ENCODE measurements at places on chromosomes 7 and 10.

GRCh38 chr7:11290863-11291262 lies 317.2 kb downstream of the PHF14 start:
- no peak for DNase-seq

GRCh38 chr10:95273393-95274312 lies 17.1 kb downstream of the PDLIM1 start:
- DNase-seq = peak; percentile 49

DNA sequence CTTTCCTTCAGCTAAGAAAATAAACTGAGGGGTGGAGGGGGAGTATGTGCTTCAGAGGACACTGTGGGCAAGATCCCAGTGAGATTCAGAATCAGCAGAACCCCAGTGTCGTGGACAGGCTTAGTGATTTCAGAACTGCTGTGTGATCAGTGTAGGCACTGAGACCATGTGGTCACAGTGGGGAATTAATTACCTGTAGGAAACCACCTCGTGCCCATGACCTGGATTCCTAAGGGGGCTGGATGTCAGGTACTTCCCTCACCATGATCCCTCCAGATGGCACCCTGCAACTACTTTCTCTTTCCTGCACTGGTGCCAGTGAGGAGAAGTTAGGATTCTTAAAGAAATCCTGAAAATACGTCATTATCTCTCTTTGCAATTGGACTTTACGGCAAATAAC lies 64.4 kb downstream of the HBP1 start:
- no peak for DNase-seq

DNA sequence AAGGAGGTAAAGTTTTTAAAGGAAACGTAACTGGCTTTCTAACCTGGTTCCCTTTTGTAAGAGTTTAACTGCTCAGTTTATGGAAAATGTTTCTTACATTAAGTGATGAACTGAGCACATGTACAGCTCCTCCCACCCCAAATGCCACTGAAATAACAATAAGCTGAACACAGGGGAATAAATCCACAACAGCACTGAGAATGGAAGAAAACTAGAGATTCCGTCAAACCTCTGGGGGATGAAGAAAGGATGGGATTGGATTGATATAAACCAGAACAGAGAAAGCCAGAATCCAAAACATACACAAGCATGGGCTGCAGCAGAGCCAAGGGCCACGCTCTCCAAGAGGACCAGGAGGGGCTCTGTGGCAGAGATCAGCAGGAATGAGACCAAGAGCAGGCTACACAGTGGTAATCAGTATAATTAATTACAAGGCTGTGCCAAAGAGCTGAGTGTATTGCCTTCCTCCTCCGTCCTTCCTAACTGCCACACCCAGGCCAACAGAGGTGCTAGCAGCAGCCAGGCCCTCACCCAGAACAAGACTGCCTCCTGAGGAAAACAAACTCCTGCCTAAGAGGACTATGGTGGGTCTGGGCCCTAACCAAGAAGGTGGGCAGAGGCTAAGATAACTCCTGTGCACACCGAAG lies 73.9 kb downstream of the KIAA1549 start:
- no peak for DNase-seq

- DNase-seq = no peak
Measured at GRCh38 chr7:143507534-143508055, 29.9 kb downstream of the TAS2R41 start.

All from right cardiac atrium (tissue), 5 donors.